ENCODE measurements at places on chromosomes 3 and 15. TPM values are rescaled to one million over a fixed set of nuclear protein-coding genes. Genes with fewer than 3 reads are reported as not detected.

MOBP gene
- total RNA-seq, result 0.27 TPM

GRCh38 chr3:56800130-56800831 lies 1.5 kb downstream of the ARHGEF3 start:
- H3K27ac ChIP-seq, result no peak overlapping the region
- peaks cover 14% of the 10 kb centered on the region for H3K4me1 ChIP-seq
- H3K27me3 ChIP-seq, result no peaks in the 10 kb centered on the region
- DNase-seq, result no peak
- H3K36me3 ChIP-seq, result no peaks in the 10 kb centered on the region
- H3K4me3 ChIP-seq, result no peak overlapping the region

- no peak overlapping the region for H3K27ac ChIP-seq
- no peak for DNase-seq
Observed at GRCh38 chr15:23787346-23788105, 100.4 kb upstream of the NDN start.

MCF2L2 gene
- 4.6 TPM for total RNA-seq

- H3K36me3 ChIP-seq, result no peaks in the 10 kb centered on the region
- no peaks in the 10 kb centered on the region for H3K27me3 ChIP-seq
- H3K4me1 ChIP-seq, result no peaks in the 10 kb centered on the region
- DNase-seq, result no peak
Observed at GRCh38 chr3:100900671-100901335, 92.4 kb downstream of the ABI3BP start.

BFSP2 gene
- total RNA-seq, result not detected

- H3K4me1 ChIP-seq, result 0 out of 2 replicates have a peak, but pooled peaks cover 3% of the 10 kb centered on the region
- H3K27me3 ChIP-seq, result no peaks in the 10 kb centered on the region
- H3K4me3 ChIP-seq, result peak overlapping the region; percentile 78
Observed at GRCh38 chr3:113747283-113748046, 630 bp downstream of the ATP6V1A start.

DNA sequence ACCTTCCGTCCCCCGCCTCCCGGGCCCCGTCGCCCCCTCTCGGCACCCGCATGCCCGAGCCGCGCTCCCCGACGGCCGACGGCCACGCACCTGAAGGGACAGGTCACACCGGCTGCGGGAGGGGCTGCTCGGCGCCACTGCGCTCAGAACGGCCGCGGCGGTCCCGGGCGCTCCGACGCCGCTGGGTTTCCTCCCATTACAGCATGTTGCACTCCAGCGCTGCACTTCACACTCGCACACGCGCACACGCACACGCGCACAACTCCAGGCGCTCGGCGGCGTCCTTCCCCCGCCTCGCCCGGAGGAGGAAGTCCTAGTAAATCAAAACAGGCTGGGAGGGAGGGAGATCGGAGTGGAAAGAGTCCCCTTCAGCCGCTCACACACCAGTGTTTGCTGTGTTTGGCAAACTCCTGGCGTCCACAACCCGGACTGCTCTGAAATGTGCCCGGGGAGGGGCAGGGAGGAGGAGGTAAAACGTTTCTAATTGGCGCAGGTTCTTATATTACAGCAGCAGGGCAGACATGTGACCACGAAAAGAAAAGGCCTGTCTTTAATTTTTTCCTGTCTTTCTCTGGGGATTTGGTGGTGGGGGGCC lies 76.7 kb upstream of the VGLL4 start:
- peak overlapping the region; percentile 98 for H3K4me3 ChIP-seq
- H3K36me3 ChIP-seq, result no peaks in the 10 kb centered on the region
- peak overlapping the region; percentile 96 for H3K27ac ChIP-seq

DNA sequence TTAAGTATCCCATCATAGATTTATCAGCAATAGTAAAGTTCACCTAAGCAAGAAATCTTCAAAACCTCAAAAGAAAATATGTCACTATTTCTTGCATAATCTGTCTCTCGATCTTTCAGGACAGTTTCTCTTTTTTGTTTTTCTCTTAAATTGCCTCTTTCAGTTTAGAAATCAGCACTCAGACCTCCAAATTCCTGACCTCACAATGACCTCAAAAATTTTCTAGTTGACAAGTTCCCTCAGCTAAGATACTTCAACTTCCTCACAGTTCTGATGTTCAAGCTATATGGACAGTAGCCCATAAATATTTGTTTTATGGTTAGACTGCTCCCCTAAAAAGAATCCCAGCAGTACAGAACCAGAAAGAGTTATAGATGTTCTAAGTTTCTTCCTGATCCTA lies 24.1 kb downstream of the SLC24A5 start:
- H3K4me1 ChIP-seq, result no peaks in the 10 kb centered on the region
- H3K27me3 ChIP-seq, result no peaks in the 10 kb centered on the region
- no peak overlapping the region for H3K27ac ChIP-seq
- no peak for DNase-seq
- no peak overlapping the region for H3K4me3 ChIP-seq
- no peaks in the 10 kb centered on the region for H3K36me3 ChIP-seq

LRTM1 gene
- not detected for total RNA-seq

DNA sequence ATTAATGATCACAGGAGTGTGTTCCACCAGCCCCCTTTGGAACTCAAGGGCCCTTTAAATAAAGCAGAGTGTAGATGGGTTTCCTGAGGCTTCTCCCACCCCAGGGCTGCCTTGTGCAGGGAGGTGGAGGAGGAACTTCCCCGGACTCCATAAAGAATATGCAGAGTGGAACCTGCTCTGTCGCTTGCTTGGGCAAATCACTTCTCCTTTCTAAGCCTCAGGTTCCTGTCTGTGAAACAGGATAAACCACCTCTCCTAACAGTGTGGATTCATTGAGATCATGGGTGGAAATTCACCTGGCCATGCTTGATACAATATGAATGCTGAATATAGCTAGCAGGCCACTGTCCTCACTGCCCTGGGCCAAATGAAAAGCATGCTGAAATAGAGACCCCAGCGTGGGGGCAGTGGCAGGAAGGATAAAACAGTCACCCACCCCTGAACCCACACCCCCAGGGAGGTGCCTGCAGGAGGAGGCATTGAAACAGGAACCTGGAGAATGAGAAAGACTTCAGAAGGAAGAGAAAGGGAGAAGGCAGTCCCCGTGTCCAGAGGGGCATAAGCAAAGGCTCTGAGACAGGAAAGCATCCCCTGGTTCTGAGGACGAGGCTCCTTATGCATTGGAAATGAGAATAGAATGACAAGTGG lies 41.1 kb upstream of the CHRNB4 start:
- H3K4me1 ChIP-seq, result no peaks in the 10 kb centered on the region
- H3K36me3 ChIP-seq, result no peaks in the 10 kb centered on the region

DNA sequence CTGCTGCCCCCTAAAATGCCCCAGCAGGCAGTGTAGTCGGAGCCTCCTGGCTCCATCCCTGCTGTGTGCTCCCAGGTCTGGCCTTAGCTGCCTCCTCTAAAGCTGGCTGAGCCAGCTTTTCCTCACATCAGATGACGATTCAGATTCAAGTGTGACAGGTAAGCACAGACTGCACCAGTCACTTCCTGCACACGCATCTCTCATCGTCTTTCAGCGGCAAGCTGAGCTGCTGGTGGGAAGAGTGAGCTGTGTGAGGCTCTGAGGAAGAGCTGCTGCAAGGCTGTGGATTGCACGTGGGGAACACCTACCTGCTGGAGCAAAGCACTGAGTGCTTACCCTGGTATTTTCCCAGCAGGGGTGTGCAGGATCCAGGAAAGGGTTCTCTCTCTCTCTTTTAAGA lies 88.4 kb upstream of the RPL32 start:
- no peaks in the 10 kb centered on the region for H3K4me1 ChIP-seq
- no peak overlapping the region for H3K4me3 ChIP-seq
- DNase-seq, result no peak
- H3K27me3 ChIP-seq, result no peaks in the 10 kb centered on the region
- H3K36me3 ChIP-seq, result peaks cover 1% of the 10 kb centered on the region

APEH gene
- 236 TPM for total RNA-seq

LEKR1 gene
- 1.6 TPM for total RNA-seq

- no peak overlapping the region for H3K4me3 ChIP-seq
- H3K27ac ChIP-seq, result no peak overlapping the region
- peaks cover 34% of the 10 kb centered on the region for H3K4me1 ChIP-seq
- no peaks in the 10 kb centered on the region for H3K27me3 ChIP-seq
- H3K36me3 ChIP-seq, result no peaks in the 10 kb centered on the region
Observed at GRCh38 chr15:71683411-71684274, 126.7 kb upstream of the NR2E3 start.

DNA sequence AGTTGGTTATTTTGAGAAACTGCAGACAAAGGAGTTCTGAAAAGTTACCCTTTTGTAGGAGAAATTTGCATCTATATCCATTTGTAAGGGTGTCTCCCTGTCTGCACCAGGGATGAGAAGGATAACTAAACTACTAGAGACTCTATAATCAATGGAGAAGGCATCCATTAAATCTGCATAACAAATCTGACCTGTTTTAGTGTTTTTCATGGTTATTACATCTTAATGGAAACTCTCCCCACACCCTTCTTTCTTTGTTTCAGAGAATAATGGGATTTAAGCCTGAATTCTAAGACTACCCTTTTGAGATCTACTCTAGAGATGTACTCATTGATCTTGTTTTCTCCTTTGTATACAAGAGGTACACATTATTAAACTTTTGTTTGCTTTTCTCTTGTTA lies 82.0 kb upstream of the DAZL start:
- DNase-seq, result no peak
- no peaks in the 10 kb centered on the region for H3K27me3 ChIP-seq
- H3K4me3 ChIP-seq, result no peak overlapping the region
- no peaks in the 10 kb centered on the region for H3K36me3 ChIP-seq
- no peak overlapping the region for H3K27ac ChIP-seq

EFCAB12 gene
- 0.14 TPM for total RNA-seq

All from Caco-2 (cell line).